ENCODE measurements at places on chromosomes 4 and X.

- DNase-seq = no peak
Measured at GRCh38 chr4:5747738-5748375, 36.9 kb downstream of the EVC start.

- no peak for DNase-seq
Measured at GRCh38 chr4:118683513-118683912, 1.7 kb upstream of the METTL14 start.

GRCh38 chr4:7912826-7913225, 26.8 kb downstream of the AFAP1 start:
- DNase-seq = no peak

- no peak for DNase-seq
Measured at GRCh38 chrX:154486396-154487207, at the start of gene UBL4A. Gene UBL4A (minus strand): TSS chrX:154486615. CDS start chrX:154486584, 31 bp downstream.

- DNase-seq = no peak
Measured at GRCh38 chr4:65651031-65651430, 19.3 kb downstream of the EPHA5 start.

DNA sequence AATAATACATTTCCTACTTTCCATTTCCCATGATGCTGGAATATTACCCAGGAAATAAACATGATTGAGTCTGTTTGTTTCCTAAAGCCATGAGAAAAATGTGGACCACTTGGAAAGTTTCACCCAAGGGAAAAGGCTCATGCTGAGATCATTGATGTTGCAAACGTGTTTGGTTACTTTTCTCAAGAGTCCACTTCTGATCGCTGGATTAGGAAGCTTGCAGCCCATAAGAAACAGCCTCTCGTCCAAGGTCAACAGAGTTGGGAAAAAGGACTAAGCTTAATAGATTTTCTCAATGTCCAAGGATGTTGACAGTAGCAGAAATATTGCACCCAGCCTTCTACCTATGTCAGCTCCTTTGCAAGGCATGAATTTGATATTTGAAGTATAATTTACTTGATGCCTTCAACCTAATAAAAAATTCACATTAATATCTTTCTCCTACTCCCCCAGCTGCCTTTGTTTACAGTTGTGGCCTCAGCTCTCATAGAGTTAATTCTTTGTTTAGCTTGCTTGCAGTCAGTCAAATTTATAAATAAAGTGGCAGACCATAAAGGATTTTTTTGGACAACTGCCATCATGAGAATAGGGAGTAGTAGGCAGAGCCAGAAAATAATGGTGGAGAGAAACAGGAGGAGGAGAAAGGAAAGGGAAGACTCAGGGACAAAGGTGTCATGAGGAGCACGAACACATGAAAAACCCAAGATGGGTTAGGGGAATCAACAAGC, 65.6 kb upstream of the BLTP1 start:
- DNase-seq = no peak

DNA sequence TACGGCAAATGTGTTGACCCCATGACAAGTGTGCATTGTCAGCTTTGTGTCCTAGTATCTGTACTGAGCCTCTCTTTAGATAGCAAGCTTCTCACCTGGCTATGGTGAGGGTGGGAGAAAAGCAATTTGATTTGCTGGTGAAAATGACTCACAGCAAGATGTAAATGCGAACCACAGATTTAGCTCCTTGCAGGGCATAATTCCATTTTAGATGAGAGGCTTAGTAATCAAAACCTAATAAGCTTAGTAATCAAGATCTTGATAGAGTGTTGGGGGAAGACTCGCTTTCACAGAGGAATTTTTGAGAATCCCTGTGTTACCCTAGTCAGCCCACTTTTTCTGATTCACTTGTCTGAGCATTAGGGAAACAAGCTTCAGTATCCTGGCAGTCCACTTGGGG, 7.7 kb upstream of the OCIAD2 start:
- no peak for DNase-seq

- no peak for DNase-seq
Measured at GRCh38 chr4:176507845-176508533, 188.2 kb downstream of the SPCS3 start.

DNA sequence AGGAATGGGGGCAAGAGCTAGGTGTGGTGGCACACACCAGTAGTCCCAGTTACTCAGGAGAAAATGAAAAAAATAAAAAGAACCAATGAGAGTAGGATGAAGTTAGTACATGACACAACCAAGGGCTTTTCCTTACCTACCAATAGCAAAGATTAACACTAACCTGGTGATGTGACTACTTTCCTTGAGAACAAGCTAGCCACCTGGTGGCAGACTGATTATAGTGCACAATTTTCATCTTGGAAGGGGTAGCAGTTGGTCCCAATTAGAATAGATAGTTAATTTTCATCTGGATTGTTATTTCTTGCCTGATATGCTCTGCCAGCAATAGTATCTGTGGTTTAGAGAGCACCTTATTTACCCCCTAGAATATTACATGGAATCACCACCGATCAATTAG, 1216.8 kb upstream of the PABPC4L start:
- no peak for DNase-seq

GRCh38 chrX:72693477-72693876, 20.6 kb downstream of the PHKA1 start:
- DNase-seq = no peak

- no peak for DNase-seq
Measured at GRCh38 chrX:21926527-21927278, 13.8 kb upstream of the SMS start.

GRCh38 chr4:19987746-19988145, 264.0 kb upstream of the SLIT2 start:
- DNase-seq = no peak

GRCh38 chrX:19814778-19815177, 72.6 kb downstream of the SH3KBP1 start:
- DNase-seq = no peak

- no peak for DNase-seq
Measured at GRCh38 chrX:21929209-21929608, 11.3 kb upstream of the SMS start.

DNA sequence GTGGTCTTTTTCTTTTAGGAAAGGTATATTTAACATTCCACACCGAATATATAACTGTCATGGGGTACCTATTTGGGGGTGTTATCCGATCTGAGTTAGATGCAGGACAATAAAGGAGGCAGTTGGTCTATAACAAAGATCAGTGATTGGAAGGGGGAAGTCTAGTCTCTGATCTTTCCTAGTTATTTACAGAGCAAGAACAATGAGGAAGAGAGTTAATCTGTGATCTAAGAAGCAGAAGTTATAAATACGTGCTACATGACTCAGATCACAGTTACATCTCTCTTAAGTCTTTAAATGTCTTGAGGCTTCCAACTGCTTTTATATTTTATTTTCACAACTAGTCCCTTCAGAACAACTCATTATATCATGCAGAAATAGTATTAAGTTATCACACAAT, 33.2 kb upstream of the ARMCX4 start:
- DNase-seq = no peak

- no peak for DNase-seq
Measured at GRCh38 chrX:49661881-49662280, 33.9 kb downstream of the PAGE1 start.

GRCh38 chrX:29143356-29143755, 556.1 kb downstream of the IL1RAPL1 start:
- DNase-seq = no peak

- DNase-seq = no peak
Measured at GRCh38 chr4:174198828-174199227, 84.6 kb downstream of the FBXO8 start.

GRCh38 chr4:150098214-150098613, 20.0 kb downstream of the DCLK2 start:
- DNase-seq = no peak

- no peak for DNase-seq
Measured at GRCh38 chr4:145871209-145871608, 67.4 kb downstream of the ZNF827 start.

- no peak for DNase-seq
Measured at GRCh38 chrX:153411255-153411987, at the start of gene ZFP92. Gene ZFP92 (plus strand): TSS chrX:153411472. CDS start chrX:153418323, 6,851 bp downstream.

DNA sequence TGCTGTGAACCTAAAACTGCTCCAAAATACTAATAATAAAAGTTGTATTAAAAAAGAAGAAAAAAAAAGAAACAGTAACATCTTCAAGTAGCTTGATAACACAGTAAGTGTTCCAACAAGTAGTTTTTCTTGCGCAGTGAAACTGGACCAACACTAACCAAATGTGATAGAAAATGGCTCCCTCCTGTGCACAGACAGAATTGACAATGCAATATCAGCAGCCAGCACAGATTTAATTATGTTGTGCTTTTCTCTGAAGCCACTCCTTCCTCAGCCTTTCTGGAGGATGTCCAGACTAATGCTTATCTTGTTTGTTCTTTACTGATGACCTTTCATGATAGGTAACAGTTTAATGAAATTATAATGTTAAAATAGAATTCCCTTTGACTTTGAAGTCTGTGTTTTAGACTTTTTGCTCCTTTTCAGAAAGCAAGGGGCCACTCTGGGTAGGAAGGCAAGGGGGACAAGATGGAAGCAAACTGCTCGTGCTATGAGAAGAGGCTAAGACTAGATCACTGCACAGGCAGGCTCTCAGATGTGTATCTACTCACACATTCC, 147.1 kb upstream of the RPL34 start:
- DNase-seq = no peak

DNA sequence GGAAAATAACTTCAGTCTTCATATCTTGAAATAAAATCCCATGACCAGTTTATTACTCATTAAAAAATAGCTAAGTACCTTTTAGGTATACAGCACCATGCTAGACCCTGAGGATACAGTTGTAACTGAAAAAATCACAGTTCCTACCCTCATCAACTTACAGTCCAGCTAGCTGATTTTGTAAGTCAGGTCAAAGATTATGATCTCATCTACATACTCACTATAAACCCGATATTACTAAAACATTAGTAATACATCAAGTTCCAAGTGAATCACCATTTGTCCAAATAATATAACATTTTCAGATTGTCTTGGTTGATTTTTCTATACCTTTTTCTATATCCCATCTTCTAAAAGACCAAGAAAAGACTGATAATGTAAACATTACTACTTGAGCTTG, 333.9 kb downstream of the INPP4B start:
- no peak for DNase-seq

DNA sequence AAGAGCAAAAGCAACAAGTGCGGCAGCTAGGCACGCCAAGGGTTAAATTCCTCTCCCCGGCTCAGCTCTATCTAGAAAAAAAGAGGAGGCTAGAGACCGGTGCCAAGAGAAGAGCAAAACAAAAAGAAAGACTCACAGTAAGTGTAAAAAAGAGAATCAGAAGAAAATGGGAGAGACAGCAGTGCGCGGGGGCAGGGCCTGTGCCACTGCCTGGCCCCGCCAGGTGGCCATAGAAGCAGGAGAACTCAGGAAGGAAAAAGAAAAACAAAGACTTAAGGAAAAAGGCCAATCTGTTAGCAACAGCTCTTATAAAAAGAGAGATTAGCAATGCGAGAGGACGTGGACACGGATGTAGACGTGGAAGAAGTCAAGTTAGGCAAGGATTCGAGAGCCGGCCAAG, 3.2 kb downstream of the ACOX3 start:
- no peak for DNase-seq

GRCh38 chr4:19278665-19279064, 973.0 kb upstream of the SLIT2 start:
- DNase-seq = no peak

- DNase-seq = no peak
Measured at GRCh38 chr4:149997881-149998421, 80.3 kb upstream of the DCLK2 start.

GRCh38 chr4:142551517-142552305, 294.4 kb downstream of the INPP4B start:
- no peak for DNase-seq

- DNase-seq = no peak
Measured at GRCh38 chrX:24805201-24805600, 111.5 kb downstream of the POLA1 start.

DNA sequence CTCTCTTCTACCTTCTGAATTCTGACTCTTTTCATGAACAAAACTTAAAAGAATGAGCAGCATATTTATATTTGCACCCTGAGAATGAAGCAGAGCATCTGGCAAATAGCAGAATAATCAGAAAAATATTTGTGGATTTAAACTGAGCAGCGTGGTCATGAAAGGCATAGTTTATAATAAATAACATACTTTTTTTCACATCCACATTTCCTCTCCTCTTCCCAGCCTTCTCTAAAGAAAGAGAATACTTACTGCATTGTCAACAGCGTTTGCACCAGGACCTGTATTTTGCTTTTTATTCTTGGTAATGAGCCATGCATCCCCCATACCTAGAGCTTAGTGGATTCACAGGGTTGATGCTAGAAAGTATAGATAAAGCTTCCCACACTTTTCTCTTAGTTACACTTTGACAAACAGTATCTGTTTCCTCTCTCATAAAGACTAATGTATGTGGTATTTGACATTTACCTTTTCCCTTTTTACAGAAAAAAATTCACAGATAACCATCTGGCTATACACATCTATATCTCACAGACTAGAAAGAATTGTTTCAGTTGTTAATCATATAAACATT, 131.5 kb downstream of the PRSS12 start:
- DNase-seq = no peak

- no peak for DNase-seq
Measured at GRCh38 chr4:39178706-39179105, 3.6 kb upstream of the WDR19 start.

- DNase-seq = no peak
Measured at GRCh38 chrX:119685225-119686066, 7.5 kb downstream of the SEPTIN6 start.

DNA sequence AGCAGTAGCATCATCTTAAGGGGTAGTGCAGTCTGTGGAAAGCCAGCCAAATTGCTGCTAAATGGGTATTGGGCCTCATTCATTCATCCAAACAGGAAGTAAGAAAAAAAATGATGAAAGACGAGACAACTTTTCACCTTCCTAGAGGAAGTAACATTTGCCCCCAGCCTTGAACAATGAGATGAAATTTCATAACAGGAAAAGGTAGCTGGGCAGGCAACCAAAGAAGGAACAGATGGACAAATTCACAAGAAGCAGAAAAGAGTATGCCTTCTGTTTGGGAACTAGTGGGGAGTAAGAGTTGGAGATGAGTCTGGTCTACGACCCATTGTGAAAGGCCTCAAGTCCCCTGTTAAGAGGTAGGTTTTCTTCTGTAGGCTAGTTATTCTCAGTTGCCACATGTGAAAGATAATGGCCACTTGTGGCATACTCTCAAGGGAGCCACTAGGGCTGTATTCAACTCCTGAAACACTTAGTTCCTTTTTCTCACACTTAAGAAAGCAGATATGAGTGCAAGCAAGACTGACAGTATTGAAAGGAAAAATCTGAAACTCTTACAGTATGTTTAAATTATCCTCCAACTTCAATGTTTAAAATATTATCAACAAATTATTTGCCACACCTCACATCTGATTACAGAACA, 190.4 kb downstream of the AR start:
- no peak for DNase-seq

DNA sequence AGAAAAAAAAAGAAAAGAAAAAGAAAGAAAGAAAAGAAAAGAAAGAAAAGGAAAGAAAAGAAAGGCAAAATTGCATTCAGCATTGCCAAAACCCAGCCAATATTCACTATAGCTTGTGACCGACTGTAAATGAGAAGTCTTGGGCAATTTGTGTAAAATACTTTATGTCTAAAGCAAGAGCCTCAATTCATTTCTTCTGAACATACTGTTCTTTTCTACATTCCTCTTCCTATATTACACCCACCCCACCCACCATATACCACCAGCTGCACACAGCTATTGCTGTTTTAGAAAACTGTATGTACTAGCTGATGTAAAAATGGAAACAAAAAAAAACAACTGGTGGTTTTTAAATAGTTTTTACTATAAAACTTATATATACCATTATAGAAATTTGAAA, 156.9 kb upstream of the TTC29 start:
- no peak for DNase-seq
